ENCODE measurements at places on chromosomes 5 and 9. TPM values are rescaled to one million over a fixed set of nuclear protein-coding genes. Genes with fewer than 3 reads are reported as not detected.

Gene NMRK1
- polyA plus RNA-seq: 33.8 TPM

DNA sequence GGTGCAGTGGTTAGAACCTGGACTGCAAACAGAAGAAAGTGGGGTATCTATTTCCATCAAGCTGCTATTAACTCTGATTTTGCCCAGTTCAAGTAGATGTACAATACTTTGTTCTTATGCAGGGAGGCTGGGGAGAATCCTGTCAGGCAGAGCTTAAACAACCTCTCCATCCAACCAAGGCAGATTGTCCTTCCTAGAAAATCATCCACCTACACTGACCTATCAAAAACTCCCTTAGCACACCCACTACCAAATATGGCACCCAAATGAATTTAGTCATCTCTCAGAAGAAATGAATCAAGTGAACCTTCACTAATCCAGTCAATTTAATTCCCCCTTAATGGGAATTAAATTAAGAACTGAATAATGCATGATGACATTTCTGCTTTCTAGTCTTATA lies 18.4 kb upstream of the HEMGN start:
- no peak for DNase-seq

Gene NMUR2
- polyA plus RNA-seq: 0.91 TPM

Gene ICE1
- 30.1 TPM for polyA plus RNA-seq

- no peak for DNase-seq
Measured at GRCh38 chr9:78040726-78041125, 9.1 kb upstream of the GNAQ start.

GRCh38 chr9:101326501-101326900 lies 58.3 kb downstream of the BAAT start:
- no peak for DNase-seq

Gene DIPK1B
- 33.2 TPM for polyA plus RNA-seq

GRCh38 chr5:165055476-165055875 lies 1550.1 kb downstream of the MAT2B start:
- DNase-seq: no peak

- DNase-seq: no peak
Measured at GRCh38 chr5:96628406-96628805, 33.8 kb upstream of the CAST start.
